ENCODE measurements at places on chromosomes 5 and 9.

- no peak for DNase-seq
These were observed 181.3 kb downstream of the RAB3C start for GRCh38 chr5:58764199-58764598.

DNA sequence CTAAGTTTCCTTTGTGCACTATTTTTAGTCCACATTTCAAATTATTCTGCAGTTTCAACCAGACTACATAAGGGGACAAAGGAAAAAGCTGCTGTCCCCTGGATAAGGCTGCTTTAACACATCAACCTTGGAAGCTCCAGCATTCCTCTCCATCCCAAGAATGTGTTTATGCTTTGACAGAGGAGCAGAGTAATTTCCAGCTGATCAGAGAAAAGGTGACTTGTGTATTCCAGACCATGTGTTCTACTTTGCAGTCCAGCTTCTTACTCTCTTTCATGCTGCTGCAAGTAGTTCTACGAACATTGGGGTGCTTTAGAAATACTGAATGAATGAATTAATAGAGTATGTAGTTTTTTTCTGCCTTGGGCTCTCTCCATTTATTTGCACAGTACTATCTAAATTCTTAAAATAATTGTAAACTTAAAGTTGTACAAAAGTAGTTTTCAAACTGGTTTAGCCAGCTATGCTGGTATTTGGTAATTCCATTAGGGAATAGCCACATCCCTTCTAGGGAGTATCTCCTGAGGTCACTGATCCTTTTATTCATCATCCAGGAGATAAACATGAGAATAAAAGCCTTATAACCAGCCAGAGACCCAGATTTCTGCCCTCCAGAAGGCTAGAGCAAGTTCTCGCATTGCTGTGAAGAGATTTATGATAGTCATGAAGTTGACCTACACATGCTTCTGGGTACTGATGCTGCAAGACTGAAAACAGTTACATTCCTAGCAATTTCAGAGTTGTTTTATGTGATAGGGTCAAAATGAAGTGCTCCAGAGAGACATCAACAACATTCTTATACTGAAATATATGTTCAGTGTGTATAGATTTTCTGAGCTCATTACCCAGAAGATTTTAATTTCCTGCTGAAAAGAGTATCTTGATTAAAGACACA is 215.2 kb downstream of the COMMD10 start:
- no peak for DNase-seq

DNA sequence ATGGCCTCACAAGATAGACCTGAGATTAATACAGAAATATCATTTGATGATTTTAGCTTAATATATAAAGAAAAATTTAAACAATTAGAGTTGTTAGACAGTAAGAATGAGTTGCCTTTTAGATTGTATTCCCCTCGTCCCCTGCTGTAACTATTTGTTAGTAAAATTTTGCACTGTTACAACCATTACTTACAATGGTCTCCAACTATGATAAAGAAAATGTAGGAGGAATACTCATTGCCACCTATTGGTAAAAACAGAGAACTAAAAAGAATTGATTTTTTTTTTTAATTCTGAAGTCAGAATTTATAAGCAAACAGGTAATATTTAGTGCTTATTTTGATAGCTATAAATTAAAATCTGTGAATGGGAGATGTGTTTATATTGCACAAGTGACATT is 937.6 kb downstream of the TLE4 start:
- no peak for DNase-seq

GRCh38 chr5:179061025-179061424 is 852 bp downstream of the ZNF354C start:
- DNase-seq, result no peak
